Endothelial cell of umbilical vein (primary cell): ENCODE measurements at places on chromosomes 7 and 10.

DNA sequence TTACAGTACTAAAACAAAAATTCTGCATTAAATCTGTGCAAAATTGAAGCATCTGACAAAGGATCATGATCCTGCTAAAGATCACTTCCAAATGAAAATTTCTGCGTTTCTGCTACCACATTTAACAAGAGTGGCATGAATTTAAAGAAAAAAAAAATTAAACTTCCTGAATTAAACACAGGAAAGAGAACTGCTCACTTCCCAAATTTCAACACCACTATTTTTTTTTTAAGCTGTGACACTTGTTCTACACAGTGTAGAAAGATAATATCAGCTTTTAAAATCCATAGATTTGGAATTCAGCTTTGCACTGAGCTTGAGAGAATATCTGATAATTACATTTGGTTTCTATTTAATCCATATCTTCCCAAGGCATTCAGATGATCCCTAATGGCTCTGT lies 73.6 kb downstream of the EPC1 start:
- DNase-seq: no peak

GRCh38 chr7:100586266-100587025 lies at the start of gene FBXO24:
FBXO24 (plus strand) TSS chr7:100586328; CDS start chr7:100586626, 298 bp downstream.
- DNase-seq: peak; percentile 100

- no peak for DNase-seq
These were observed 38.9 kb upstream of the IL6 start for GRCh38 chr7:22688084-22688483.

GRCh38 chr10:61503051-61503450 lies 49.9 kb upstream of the TMEM26 start:
- DNase-seq: no peak

DNA sequence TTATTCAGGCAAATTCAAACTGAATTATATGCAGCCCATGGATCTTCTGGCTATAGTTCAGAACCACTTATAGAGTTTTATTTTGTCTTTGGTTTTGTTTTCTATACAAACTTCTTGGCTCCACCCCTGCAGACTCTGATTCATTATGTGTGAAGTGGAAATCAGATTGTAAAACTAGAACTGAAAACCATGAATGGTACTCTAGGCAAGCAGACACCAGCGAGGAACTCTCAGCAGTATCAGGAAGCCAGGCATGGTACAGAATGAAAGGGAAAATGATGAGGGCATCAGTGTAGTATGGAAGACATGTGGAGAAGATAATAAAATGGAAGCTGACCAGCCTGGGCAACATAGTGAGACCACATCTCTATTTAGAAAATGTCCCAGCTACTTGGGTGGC lies 1026.9 kb upstream of the C7orf33 start:
- DNase-seq: no peak
